ENCODE measurements at places on chromosomes 2 and 18. TPM values are rescaled to one million over a fixed set of nuclear protein-coding genes. Genes with fewer than 3 reads are reported as not detected.

DNA sequence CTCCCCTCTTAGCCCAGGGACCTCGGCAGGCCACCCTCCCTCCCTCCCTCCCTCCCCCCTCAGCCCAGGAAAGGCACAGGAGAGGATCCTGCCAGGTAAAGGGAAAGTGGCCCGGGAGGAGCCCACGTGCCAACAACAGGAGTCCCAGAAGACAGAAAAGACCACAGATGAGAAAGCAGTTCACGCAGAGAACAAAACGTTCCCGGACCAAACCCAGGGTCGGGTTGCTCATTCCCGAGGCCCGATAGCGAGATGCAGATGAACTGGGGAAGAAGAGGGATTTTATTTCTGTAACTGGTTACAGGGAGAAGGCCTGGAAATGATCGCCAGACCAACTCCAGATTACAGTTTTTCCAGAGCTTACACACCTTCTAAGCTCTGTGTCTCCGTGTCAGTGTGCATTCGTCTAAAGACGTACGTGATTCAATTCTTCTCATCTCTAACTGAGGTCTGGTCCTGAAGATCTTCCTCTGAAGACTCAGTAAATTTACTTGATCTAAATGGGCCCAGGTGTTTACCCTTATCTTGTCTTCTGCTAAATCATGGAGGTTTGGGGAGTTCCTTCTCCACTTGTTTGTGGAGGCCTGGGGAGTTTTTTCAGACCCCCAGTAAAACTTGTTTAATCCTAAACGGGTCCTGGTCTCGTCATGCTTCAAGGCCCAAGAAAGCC lies 807 bp upstream of the NEU4 start:
- DNase-seq = peak; percentile 67

- DNase-seq = no peak
Measured at GRCh38 chr2:64019975-64020528, 824 bp upstream of the VPS54 start.

GRCh38 chr2:121287146-121287798 lies 2.3 kb upstream of the TFCP2L1 start:
- DNase-seq = no peak

DNA sequence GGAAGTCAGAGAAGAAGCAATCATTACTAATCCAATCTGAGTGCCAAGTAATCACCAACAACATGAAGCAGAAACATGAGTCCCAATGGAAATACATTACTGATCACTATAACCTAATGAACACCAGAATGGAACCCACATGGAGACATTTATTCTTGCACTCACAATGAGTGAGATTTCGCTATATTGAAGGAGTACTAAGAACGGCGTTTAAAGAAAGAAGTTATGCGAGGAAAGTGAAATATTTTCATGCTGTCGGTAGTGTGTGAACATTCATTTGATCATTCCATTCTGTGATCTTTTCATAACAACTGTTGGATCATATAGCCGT lies 181.1 kb downstream of the IRS1 start:
- no peak for DNase-seq

The RESP18 gene
- not detected for polyA plus RNA-seq

The SERPINB8 gene
- 0.84 TPM for polyA plus RNA-seq

DNA sequence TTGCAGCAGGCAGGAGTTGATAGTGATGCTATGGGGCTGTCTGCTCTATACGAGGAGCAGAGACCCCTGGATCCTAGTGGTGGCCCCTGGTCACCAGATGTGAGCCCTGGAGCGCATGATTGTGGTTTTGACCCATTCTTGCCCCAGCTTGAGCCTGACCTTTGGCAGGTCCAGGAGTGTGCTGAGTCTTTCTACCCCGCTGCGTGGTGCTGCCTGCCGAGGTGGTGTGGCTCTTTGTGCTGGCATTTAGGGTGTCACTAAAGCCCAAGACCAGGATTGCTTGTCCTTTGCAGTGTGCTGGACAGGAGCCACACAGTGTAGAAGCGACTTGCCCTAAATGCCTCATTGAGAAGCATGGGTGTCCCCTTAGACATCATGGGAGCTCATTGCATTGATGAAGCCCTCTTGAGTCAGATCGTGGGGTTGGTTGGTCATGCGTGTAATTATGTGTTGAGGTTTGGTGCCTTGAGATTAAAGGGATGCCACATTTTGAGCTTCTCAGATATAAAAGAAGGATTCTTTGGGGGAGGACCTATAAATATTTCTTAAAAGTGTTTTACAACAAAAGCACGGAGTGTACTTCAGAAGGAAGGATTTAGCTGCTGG lies 88.3 kb downstream of the AGAP1 start:
- DNase-seq = no peak

- no peak for DNase-seq
Measured at GRCh38 chr2:197205585-197206215, 104.9 kb downstream of the ANKRD44 start.

The NAT8 gene
- 12.9 TPM for polyA plus RNA-seq

DNA sequence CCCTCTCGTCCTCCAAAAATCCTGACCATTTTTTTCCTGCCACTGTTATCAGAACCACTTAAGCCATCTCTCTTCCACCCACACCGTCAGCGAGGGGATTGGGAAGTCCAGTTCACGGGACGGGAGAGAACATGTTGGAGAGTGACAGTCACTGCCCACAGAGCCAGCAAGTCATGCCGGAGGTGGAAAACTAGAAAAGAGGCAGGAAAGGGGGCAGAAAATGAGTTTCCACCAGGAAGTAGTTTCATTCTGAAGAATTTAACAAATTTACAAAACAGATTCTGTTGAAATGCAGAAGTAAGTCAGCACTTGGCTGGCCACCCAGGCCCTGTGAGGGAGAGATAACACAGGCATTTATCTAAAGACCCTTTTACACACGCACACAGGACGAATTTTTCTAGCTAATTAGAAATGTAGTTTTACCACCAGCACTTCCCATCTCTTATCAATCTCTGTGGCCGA lies 431.3 kb downstream of the TSN start:
- DNase-seq = no peak

- no peak for DNase-seq
Measured at GRCh38 chr2:220259662-220260061, 632.2 kb downstream of the SLC4A3 start.

The SERTAD2 gene
- 23.5 TPM for polyA plus RNA-seq

The ANKRD44 gene
- polyA plus RNA-seq = 0.04 TPM

The TPRKB gene
- 23.4 TPM for polyA plus RNA-seq

The LIMS3 gene
- polyA plus RNA-seq = not detected

- DNase-seq = no peak
Measured at GRCh38 chr2:162018530-162018929, 55.5 kb downstream of the DPP4 start.

DNA sequence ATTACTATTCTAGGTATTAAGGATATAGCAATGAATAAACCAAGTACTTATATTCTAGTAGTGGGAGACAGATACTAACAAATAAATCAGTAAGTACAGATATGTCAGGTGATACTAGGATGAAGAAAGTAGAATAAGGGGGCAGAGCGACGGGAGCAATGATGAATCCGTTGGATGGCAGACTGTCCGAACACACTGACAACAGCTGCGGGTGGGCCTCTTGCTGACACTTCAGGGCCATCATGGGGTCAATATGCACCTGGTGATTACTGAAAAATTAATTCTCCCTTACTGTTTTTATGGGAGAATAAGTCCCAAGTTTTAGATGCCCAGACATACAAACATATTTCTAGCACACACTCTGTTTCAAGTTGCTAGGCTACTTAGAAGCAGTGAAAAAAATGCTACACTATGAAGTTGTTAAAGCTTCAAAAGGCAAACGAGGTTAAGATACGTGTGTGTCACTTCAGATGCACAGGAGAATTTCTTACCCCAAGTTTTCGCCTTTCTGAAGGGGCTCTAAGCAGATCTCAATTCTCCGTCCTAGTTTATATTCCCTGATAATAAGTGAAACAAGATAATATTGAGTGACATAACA lies 78.7 kb downstream of the USP40 start:
- DNase-seq = no peak

The C18orf54 gene
- 0.94 TPM for polyA plus RNA-seq

DNA sequence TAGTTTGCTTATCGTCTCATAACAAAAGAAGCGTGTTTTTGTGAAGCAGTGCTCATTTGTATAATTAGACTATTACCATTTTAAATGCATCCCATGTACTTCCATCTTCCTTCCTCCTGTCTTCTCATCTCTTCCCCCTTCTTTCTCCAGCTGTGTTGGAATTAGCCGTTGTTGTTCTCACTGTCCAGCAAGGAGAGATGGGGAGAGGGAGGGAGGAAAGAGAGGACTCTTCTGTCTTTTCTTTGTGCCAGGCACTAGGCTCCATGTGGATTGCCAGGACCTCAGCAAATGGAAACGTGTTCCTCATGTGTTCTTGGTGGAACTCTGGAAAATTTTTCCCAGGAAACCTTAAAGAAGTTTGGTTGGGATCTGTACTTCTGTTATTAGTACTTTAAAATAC lies 131.7 kb downstream of the PHLPP1 start:
- no peak for DNase-seq

- DNase-seq = no peak
Measured at GRCh38 chr2:192243488-192243887, 48.8 kb upstream of the TMEFF2 start.

The GALNT13 gene
- 1.3 TPM for polyA plus RNA-seq

DNA sequence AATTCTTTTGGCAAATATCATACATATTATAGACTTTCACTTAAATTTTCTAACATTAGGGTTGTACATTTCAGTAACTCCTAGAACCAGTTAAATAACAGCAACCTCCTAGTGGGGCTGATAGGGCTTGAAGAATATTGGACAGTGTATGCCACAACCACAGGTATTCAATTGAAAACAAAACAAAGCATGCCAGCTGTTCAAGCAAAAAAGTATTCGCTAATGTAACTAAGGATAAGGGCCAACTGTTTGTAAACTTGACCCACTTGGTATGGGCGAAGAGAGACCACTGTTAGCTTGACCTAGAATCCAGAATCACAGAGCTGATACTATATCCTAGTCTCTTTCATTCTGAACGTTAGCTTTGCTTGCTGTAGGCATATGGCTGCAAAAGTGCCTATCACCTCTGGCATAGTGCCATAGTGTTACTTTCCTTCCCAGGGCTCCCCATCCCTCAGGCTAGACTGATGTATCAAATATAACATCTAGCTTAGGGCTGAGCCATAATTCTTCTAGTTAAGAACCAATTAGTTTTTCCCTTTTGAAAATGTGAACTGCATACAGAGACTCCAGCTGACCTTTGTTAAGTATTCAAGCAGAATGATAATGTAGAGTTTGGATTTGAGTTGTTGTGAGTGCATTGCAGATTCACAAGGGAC lies 458.8 kb upstream of the NRXN1 start:
- DNase-seq = no peak

The UGT1A4 gene
- not detected for polyA plus RNA-seq

DNA sequence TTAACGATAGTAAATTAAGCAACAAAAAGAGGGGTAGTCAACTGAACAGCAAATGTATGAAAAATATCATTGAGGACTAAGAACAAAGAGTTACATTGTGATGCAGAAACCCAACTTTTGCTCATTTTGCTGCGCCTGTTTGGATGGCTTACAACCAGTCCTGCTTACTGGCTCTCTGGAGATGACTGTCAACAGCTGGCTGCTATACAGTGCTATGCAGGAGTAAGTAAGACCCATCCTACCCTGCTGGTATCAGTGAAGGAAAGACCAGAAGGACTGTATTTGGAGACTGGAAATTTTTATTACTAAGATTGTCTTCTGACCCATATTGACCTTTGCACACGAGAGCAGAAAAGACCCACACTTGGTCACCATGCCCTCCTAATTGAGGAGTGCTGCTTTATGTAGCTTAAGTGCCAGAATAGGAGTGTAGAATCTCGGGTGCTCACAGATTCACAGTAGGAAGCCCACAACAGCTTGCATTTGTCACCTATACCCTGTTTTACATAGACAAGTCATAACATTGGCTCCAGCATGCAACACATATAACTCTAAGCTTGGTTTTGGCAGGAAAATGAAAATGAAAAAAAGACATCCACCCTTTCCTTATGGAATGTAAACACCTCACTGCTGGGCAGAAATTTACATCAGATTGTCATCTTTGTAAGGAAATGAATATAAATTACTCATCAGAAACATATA lies 1915.0 kb upstream of the CELF4 start:
- no peak for DNase-seq

DNA sequence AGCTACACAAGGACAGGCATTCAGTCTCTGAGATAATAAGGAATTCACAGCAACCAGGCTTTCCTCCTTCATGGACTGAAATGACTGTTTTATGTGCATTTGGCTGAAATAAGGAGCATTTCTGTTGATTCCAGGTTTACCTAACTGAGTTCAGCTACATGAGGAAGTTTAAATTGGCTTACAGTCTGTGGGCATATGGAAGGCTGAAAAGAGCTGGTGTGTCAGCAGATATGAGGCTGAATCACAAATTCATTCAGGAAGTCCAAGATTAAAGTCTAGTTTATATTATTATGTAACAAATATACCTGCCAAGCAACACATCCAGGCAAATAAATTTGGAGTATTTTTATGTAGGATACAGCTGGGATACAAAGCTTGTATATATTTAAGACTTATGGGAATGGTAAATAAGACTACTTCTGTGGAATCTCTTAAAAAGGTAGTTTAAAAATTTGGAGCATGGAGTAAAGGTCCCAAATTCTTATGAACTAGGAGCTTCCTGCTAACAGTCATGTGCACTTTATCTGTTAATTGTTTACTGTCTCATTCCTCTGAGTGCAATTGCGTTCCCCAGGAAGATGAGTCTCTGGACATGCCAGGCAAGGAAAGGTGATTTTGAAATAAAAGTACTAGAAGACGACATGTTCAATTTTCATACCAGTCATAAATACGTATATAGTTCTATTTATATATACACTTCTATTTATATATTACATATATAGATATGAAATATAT lies 53.0 kb downstream of the ZC3H8 start:
- no peak for DNase-seq

The NPHP1 gene
- 2.7 TPM for polyA plus RNA-seq

- DNase-seq = peak; percentile 76
Measured at GRCh38 chr2:159807183-159808031, 9.4 kb upstream of the CD302 start.

The COL4A4 gene
- polyA plus RNA-seq = not detected

The CNGA3 gene
- not detected for polyA plus RNA-seq

- peak; percentile 37 for DNase-seq
Measured at GRCh38 chr2:10019174-10019573, 24.2 kb upstream of the KLF11 start.

GRCh38 chr2:127408807-127409099 lies 9.5 kb upstream of the PROC start:
- DNase-seq = peak; percentile 58

GRCh38 chr18:21997207-21998143 lies 171.9 kb upstream of the GATA6 start:
- peak; percentile 48 for DNase-seq

GRCh38 chr2:203685081-203685621 lies 21.3 kb upstream of the CD28 start:
- no peak for DNase-seq

- no peak for DNase-seq
Measured at GRCh38 chr2:176960736-176961520, 251.7 kb upstream of the HNRNPA3 start.

Data from HepG2 (cell line).